Fibroblast of skin of back (primary cell): ENCODE measurements at places on chromosomes 7 and 10.

- no peak for DNase-seq
Observed at GRCh38 chr10:132452216-132452650, 55.2 kb downstream of the PWWP2B start.

- no peak for DNase-seq
Observed at GRCh38 chr10:38050212-38050611, 39.7 kb downstream of the ZNF33A start.

DNA sequence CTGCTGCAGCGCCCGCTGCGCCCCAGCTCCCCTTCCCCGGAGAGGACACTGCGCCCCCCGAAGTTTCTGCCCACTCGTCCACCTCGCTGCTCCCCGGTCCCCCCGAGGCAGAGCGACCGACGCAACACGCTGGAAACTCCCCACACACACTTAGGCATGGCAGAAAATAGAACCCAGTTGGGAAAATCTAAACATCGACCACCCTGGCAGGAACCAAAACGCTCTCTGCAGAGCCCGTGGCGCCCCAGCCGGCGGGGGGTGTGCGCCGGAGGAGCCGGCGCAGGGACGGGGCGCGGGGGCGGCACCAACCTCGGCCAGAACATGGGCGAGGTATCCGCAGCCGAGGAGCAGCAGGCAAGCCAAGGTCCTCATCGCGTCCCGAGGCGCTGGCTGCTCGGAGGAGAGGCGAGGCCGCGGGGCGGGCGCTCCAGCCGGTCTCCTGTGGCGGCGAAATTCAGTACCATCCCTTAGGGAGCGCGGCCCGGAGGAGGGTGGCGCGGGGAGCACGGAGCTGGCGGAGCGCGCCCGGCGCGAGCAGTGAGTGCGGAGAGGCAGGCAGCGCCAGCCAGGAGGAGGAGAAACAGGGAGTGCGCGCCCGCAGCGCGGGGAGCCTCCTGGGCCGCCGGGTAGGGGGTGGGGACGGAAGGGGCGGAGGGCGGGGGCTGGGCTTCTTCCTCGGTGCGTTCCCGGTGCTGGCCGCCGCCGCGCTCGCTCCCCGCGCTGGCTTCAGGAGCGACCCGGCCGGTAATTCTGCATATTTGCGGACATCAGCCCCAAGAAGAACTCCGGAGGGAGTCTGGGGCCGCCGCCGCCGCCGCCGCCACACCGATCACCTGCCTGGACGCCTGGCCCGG is 789 bp downstream of the PDGFA start:
- DNase-seq: peak; percentile 80

- DNase-seq: peak; percentile 32
Observed at GRCh38 chr10:116815641-116816415, 33.5 kb upstream of the ENO4 start.

DNA sequence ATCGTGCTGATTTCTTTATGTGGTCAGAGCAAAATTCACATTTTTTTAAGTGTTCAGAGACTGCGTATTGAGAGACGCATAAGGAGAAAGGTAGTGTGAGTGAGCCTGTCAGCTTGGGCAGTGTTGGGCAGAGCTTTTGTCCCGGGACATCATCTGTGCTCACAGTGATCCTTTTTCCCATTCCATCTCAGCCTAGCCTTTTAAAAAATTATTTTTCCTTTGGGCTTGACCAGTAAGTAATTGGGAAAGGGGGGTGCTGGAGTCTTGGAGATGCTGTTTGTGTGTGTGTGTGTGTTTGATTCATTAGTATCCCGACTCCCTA is 1.5 kb downstream of the NRF1 start:
- no peak for DNase-seq

GRCh38 chr10:28681291-28681763 is 4.0 kb downstream of the BAMBI start:
- DNase-seq: no peak

DNA sequence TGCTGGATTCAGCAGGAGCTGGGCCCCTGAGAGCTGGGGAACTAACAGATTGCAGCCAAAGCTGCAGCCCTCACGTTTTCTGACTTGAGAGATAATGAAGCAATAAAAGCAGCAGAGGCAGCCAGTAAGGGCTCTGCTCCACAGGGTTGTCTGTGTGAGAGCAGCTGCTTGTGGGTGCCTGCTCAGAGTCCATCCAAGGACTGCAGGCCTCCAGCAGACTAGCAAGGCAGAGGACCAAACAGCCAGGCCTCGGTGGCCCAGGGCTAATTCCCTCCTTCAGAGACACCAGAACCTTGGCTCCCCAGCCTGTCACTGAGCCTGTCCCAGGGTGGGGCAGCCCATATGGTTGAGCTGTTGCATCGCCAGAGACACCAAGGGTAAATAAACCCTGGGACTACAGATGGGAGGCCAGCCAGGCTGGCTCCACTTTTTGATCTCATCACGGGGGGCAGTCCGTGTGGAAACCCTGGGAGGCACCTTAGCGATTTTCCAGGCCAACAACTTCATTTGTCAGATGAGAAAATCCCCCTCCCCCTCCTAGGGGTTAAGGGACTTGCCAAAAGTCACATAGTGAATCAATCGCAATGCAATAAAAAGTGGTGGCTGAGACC is 229.2 kb downstream of the WDR11 start:
- no peak for DNase-seq

- no peak for DNase-seq
Observed at GRCh38 chr10:98636921-98637329, 190.2 kb upstream of the HPS1 start.

GRCh38 chr10:65864036-65864435 is 1061.8 kb upstream of the LRRTM3 start:
- DNase-seq: no peak

GRCh38 chr7:136057509-136057908 is 80.3 kb upstream of the MTPN start:
- DNase-seq: no peak

DNA sequence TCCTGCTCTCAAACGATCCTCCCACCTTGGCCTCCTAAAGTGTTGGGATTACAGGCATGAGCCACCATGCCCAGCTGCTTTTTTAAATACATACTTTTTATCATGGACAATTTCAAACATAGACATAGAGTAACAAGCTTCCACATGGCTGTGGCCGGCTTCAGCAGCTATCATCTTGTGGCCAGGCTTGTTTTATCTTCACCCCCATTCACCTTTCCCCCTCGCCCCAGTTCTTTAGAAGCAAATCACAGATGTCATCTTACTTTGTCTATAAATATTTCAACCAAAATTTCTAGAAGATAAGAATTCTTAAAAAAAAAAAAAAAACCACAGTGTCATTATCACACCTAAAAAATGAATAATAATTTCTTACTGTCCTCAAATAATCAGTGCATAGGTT is 5.9 kb downstream of the FOXK1 start:
- no peak for DNase-seq

DNA sequence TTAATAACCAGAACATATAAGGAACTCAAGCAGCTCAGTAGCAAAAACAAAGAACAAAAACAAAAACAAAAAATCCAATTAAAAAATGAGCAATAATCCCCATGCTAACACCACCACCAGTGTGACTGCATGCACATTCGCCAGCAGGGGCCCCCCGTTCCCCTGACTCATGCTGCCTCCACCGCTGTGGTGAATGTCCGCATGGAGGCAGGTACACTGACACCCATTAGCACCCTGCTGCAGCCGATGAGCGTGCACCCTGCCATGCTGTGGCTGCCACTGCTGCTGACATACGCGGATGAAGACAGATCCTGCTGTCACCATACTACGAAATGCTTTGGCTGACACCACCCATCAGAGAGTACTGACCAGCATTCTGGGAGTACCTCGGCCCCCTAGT is 321.6 kb upstream of the LRRTM3 start:
- DNase-seq: no peak

- DNase-seq: peak; percentile 9
Observed at GRCh38 chr7:32298408-32299132, 191.6 kb downstream of the LSM5 start.
